ENCODE measurements at places on chromosomes 6 and 20.
A peak's percentile ranks its signal among the peaks of the same experiment; 100 is the strongest.

DNA sequence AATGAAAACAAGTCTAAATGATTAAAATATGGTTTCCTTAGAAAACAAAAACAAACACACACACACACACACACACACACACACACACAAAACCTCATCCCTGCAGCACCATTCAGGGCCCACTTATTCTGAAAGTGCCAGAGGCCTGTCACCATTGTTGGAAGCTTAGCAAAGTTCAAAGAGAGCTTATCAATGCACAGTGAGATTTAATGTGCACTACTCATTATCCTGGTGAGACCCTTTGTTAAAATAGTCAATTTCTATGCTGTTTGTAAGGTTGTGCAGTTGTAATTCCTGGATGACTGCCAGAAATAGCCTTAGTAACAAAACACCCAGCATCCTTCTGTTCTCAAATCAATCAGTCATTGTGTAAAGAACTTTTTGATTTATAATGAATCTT is 482.9 kb downstream of the GRIK2 start:
- DNase-seq = no peak

GRCh38 chr6:157225575-157225995 is 97.7 kb downstream of the TMEM242 start:
- no peak for DNase-seq

GRCh38 chr6:42890311-42891198 is 11.1 kb downstream of the RPL7L1 start:
- peak; percentile 93 for DNase-seq

GRCh38 chr6:165685302-165685701 is 22.3 kb upstream of the PDE10A start:
- DNase-seq = no peak

GRCh38 chr20:56173438-56173837 is 75.1 kb upstream of the MC3R start:
- DNase-seq = no peak

DNA sequence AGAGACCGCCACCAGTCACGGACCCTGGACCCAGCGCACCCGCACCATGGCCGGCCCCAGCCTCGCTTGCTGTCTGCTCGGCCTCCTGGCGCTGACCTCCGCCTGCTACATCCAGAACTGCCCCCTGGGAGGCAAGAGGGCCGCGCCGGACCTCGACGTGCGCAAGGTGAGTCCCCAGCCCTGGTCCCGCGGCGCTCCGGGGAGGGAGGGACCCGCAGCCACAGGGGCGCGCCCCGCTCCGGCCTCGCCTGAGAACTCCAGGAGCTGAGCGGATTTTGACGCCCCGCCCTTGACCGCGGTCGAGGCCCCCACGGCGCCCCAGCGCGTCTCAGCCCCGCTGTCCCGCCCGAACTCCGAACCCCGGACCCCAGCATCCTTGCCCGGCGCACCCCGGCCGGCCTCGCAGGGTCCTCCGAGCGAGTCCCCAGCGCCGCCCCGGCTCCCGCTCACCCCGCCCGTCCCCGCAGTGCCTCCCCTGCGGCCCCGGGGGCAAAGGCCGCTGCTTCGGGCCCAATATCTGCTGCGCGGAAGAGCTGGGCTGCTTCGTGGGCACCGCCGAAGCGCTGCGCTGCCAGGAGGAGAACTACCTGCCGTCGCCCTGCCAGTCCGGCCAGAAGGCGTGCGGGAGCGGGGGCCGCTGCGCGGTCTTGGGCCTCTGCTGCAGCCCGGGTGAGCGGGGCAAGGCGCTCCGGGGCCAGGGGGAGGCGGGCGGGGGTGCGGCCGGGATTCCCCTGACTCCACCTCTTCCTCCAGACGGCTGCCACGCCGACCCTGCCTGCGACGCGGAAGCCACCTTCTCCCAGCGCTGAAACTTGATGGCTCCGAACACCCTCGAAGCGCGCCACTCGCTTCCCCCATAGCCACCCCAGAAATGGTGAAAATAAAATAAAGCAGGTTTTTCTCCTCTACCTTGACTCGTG is at the start of gene OXT:
OXT (plus strand) TSS at position 11 of the 920 bp plus-strand sequence; CDS start at position 47, 36 bp downstream.
- DNase-seq = peak; percentile 59

GRCh38 chr20:15619341-15619740 is 953.9 kb downstream of the KIF16B start:
- no peak for DNase-seq

- no peak for DNase-seq
These were observed 213.0 kb upstream of the DTNBP1 start for GRCh38 chr6:15875797-15876196.

DNA sequence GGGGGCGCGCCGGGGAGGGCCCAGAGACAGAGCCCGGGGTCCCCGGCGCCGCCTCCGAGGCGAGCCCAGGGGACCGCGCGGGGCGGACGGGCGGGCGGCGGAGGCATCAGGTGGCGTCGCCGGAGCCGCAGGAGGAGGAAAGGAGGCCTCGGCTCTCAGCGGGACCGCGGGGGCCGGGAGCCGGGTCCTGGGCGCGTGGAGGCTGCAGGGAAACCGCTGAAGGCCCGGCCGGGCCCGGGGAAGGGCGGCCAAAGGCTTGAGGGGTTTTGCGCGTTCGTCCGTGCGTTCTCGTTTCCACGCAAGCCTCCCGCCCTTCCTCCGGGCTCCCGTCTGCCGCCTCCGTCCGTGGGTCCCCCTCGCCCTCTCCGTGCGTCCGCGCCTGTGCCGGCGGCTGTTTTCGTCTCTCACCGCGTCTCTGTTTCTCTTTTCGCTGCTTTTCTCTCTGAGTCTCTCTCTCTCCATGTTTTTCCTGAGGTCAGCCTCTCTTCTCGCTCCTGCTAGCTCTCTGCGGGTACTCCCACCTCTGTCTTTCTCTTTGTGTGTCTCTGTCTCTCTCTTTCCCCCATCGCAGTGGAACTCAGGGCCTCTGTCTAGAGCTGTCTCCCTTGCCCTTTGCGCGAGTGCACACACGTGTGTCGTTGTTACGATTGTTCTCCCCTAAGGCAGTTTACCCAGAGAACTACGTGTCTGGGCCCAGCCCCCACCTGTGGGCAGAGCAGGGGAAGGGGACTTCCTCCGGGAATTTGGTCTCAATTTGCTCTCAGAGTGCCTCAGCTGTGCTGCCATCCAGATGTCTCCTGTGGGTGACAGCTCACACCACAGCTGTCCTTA is 2.1 kb downstream of the IRF4 start:
- DNase-seq = no peak

- DNase-seq = no peak
These were observed 1.5 kb downstream of the EMILIN3 start for GRCh38 chr20:41364967-41365765.

DNA sequence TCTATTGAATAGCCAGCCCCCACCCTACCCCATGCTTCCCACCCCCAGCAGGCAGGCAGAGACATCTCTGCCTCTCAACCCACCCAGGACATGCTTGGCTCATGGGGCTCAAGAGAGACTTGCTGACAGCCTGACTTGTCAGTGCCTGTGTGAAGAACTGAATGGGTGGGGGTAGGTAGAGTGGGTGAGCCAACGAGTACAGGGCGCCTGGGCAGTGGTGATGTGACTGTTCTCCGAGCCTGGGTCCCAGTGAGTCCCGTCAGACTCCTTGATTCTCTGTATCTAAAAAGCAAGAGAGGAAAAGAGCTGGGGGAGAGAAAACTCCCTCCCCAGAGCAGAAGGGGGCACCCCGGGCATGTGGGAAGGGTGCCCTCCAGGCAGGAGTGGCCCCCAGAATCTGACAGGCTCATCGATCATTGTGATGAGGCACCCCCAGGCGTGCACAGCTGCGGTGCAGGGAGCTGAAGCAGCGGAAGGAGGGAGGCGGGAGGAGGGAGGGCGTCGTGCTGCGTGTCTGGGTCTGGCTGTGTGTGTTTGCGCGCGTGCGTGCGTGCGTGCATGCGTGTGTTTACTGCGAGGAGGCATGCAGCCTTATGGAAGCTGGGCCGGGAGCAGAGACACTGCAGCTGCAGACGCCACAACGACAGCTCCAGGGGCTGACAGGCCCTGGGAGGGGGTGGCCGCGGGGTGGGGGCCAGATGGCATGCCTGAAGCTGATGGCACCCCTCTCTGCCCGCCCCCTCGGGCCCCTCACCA is 40.2 kb downstream of the FOXP4 start:
- no peak for DNase-seq

DNA sequence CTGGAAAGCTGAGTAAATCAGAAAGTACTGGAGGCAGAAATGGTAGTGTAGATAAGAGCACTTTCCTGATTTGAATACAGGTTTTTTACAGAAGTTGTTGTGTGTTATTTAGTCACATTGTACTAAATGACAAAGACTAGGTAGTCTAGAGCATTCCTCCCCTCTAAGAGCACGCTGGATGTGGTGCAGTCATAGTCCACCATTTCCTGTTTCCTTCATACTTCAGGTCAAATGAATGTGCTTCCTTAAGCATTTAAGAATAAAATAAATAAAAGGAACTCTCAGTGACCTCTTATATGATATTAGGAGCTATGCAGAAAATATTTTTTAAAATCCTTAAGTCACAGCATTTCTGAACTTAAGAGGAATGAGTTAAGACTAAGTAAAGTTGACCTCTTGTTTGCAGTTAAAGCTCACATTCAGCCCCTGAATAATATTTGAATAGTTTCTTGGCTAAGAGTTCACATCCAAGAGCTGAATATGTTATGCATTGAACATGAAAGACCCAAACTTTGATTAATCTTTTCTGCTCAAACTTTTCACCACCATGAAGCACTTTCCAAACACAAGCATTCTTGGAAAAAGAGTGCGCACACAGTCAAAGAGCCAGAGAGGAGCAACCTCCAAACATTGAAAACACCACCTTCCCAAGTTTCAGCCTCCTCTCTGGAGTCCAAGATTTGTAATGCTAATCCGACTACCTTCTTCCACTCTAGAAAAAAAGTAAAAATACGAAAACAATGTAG is 53.4 kb upstream of the TMEM30A start:
- no peak for DNase-seq

DNA sequence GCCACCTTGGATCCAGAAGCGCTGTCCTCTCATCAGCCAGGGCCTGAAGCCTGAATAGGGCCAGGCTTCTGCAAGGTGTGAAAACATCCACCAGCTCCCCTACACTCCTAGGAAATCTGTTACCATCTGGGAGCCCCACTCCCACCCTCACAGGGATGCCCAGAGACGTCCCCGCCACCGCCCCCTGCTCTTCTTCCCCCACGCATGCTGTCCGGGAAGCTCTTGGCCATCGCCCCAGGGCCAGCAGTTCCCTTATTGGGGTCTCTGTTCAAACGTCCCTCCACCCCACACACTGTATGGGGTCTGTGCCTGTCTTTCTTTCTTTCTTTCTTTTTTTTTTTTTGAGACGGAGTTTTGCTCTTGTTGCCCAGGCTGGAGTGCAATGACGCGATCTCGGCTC is 3.8 kb downstream of the RGS19 start:
- no peak for DNase-seq

- no peak for DNase-seq
These were observed 79.1 kb downstream of the EYA2 start for GRCh38 chr20:46973766-46974165.

DNA sequence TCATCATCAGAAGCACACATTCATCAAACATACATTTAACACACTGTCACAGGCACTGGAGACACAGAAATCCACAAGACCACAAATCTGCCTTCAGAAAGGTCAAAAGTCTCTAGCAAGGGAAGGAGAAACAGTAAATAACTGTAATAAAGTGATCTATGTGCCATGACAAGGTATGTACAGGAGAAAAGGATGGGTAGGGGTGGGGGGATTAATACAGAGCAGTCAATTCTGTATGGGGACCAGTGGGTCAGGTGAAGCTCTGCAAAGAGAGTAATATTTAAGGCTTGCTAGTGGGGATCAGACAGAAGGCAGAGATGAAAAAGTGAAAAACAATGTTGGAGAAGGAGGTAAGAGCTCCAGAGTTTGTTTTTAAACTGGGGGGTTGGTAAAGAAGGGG is 32.6 kb downstream of the ELOVL5 start:
- DNase-seq = no peak

DNA sequence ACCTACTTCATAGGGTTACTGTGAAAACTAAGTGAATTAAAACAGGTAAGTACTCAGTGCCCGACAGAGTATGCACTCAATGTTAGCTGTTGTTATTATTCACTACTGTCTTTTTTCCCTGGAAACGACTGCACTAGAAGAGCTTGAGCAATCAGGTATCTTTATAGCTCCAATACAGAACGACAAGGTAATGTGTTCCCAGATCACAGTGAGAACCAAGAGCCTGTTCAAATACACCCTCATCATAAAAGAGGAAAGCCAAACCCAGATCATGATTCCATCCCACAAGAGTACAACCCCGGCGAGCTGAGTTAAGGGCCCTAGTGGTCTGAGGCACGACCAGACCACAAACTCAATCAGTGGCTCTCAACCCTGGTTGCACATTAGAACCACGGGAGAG is 9.8 kb downstream of the MRPS18A start:
- no peak for DNase-seq

GRCh38 chr6:169807229-169807628 is 55.8 kb downstream of the ERMARD start:
- DNase-seq = no peak
